ENCODE measurements at places on chromosomes 2 and 18.

- DNase-seq = peak; percentile 81
Observed at GRCh38 chr2:102027036-102027980, 35.5 kb downstream of the IL1R2 start.

GRCh38 chr18:33232318-33232626, 208.2 kb downstream of the CCDC178 start:
- no peak for DNase-seq

- no peak for DNase-seq
Observed at GRCh38 chr2:128315829-128316776, 2.6 kb downstream of the HS6ST1 start.

DNA sequence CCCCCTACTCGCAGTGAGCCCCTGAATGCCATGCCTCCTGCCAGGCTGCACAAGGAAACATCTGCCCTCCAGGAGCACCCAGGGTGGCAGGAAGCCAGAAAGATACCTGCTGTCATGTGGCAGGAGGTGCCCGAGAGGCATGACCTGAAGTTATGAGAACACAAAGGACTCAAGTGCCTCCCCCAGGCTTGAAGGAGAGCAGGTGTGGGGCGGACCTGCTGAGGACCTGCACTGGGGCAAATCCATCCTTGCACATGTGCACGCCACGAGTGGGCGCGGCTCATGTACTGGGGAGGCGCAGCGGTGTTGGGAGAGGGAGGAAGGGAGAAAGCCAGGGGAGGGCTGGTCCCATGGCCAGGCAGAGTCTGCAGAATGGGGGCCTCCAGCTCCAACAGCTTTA, 26.9 kb downstream of the SDC1 start:
- no peak for DNase-seq

DNA sequence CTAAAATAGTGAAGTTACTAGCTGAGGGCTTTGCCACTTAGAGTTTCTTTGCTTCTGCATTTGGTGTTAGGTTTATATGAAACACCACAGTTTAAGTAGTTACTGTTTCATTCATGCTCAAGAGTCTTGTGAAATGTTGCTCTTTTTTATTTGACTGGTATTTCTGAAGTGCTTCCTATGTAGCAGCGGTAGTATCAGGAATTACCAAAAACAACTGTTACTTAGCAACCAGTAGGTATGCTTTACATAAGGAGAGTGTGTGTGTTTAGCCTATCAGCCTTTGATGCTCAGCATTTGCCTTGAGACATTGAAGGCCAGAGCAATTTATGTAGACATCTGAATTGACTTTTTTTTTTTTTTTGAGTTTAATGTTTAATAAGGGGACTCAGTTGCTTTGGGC, 3.6 kb downstream of the DIS3L2 start:
- DNase-seq = no peak

GRCh38 chr2:3870222-3870621, 166.8 kb downstream of the DCDC2C start:
- no peak for DNase-seq

DNA sequence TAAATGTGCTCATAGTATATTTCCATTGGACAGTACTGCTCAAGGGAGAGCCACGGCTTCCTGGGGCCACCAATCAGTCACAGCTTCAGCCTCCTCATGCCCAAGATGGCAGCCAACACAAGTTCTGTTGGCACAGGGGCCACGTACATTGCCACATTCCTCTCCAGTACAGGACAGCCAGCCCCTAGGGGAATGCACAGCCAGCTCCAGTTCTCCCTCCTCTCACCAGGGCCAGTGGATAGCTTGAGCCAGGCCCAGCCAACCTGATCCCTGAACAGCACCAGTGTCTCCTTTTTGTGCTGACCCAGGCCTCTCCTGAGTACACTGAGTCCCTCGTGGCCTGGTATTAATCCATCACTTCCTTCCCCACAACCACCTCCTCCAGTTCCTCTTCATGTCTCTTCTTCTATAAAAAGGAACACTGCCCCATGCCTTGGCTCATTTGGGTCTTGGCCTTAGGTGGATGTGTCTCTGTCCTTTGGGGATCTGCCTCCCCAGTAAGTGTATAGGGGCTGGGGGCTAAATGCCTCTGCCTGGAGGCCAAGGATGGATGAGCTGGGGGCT, 168.7 kb downstream of the TNS1 start:
- DNase-seq = no peak

GRCh38 chr2:222364285-222364895, 60.0 kb upstream of the SGPP2 start:
- no peak for DNase-seq

DNA sequence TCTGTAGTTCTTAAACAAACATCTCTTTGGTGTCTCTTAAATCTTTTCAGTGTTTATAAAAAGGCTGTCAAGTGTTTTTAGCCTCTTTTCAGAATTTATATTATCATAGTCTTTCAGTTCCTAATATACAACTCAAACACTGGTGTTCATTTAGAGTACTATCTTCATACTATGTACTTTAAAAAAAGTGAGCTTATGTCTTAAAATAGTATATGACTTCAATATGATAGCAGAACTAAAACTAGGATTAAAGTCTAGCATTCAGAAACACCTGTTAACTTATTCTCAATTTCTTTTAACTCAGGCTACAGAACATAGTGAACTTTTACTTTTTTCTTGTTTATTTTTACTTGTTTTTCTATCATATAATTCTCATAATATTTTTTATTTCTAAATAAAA, 14.7 kb upstream of the IKZF2 start:
- DNase-seq = no peak

- DNase-seq = no peak
Observed at GRCh38 chr2:190574169-190574568, 39.6 kb upstream of the NEMP2 start.

DNA sequence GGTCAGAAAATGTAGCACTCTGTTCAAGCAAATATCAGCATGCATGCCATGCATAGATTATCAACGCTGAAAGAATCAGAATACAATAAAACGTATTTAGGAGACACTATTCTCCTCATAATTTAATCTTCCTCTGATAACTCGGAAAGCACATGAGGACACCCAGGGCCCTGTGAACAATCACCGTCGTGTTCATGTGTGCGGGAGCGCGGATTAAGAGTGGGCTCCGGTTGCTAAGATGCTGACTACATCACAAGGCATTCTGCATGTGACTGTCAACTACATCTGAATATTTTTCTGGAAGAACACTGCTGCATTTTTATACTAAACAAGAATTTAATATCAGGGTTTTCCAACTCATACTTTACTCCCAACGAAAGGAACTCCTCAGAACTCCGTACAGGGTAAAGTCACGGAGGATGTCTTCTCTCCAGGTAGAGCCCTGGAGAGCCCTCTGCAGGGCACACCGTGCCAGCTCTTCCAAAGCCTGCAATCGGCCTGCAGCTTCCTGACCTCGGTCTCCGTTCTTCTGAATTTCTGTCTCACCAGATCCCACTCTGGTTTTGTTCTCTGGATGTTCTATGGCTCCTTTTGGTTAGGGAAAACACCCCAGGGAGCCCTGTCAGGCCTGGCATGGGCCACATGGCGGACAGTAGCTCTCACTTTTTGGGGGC, 59.6 kb downstream of the ZNF516 start:
- DNase-seq = no peak

DNA sequence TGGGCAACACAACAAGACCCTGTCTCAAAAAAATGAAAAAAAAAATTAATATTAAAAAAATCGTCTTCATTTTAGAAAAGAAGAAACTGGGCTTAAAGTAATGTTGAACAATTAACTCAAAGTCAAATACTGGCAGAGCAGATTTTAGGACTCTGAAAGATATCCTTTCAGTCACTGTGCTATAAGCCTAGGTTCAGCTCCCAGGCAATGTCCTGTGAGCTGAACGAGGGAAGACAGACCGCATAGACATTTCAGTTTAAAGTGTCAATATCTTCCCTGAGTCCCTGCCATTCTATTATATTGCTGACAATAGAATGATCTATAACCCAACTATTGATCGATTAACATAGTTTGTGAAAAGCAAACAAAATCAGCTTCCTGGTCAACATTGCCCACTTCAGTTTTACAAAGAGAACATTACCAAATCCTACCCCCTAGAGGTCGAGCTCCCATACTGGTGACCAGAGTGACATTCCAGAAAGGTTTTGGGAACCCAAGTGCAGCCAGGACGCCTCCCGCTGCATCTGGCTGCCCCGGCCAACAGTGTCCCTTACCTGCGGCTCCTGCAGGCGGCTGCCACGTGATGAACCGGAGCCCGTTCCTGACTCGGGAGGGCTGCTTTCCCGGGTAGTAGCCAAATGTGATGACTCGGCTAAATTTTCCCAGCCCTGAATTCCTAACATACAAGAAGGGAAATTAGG, 639 bp downstream of the MRO start:
- DNase-seq = no peak

- DNase-seq = no peak
Observed at GRCh38 chr18:9578306-9578705, 36.1 kb downstream of the PPP4R1 start.

DNA sequence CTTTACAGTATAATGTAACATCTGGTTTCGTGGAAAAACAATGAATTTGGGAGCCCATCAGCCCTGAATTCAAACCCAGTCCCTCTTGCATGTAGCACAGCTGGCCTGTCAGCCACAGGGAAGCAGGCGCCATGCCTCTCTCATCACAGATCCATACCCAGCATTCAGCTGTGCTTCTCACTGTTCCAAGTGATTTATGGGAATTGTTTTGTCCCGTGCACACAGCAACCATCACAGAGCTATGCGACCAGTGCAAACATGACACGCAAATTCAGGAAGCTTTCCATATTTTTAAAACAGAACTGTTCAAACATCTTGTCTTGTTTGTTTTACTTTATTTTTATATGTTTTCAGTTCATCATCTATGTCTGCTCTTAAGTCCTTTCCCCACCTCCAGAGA, 496.1 kb downstream of the EIPR1 start:
- DNase-seq = no peak

DNA sequence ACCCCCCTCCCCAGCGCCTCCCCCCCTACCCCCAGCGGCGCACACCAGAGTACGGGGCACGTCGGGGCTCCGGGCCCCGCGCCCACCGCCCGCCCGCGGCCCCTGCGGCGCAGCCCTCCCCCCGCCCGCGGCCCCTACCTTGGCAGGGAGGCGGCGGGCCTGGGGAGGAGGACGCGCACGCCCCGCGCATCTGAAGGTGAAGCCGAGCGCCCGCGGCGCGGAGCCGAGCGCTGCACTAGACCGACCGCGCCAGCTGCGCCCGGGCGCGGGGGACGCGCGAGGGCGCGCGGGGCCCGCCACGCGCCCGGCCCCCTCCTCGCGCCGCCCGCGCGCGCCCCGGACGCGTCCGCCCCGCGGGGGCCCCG, at the start of gene ZNF516:
TSS of gene ZNF516 (minus strand) at position 237 of the 365 bp plus-strand sequence. CDS start 52,188 bp downstream, outside the sequence.
- DNase-seq = no peak

DNA sequence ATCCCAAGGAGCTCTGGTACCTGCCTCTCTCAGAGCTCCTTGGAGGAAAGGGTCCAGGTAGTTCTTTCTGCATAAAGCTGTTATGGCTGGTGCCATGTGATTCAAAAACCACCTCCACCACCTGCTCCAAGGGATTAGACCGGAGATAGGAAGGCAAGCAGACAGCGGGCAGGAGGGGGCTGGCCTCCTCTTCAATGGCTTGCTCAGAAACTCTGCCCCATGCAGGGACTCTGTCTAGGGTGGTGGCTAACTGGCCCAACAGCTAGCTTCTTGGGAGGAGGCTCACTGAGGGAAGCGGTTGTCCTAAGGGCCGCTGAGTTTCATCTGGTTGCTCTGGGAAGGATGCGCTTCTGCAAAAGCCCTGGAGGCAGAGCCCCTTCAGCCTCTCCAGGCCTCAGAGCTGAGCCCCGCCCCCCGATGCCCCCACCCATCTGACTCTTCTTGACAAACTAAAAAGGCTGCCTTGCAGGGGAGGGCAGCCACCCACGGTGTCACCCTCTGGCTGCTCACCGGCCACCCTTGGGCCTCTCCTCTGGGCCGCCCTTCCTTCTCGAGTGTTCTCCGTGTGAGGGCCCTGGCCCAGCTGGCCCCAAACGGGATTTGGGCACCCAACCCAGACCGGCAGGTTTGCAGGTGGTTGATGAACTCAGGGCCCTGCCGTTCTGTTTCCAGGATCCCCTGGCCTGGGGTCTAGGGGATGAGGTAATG, 90.2 kb downstream of the MCFD2 start:
- DNase-seq = no peak

DNA sequence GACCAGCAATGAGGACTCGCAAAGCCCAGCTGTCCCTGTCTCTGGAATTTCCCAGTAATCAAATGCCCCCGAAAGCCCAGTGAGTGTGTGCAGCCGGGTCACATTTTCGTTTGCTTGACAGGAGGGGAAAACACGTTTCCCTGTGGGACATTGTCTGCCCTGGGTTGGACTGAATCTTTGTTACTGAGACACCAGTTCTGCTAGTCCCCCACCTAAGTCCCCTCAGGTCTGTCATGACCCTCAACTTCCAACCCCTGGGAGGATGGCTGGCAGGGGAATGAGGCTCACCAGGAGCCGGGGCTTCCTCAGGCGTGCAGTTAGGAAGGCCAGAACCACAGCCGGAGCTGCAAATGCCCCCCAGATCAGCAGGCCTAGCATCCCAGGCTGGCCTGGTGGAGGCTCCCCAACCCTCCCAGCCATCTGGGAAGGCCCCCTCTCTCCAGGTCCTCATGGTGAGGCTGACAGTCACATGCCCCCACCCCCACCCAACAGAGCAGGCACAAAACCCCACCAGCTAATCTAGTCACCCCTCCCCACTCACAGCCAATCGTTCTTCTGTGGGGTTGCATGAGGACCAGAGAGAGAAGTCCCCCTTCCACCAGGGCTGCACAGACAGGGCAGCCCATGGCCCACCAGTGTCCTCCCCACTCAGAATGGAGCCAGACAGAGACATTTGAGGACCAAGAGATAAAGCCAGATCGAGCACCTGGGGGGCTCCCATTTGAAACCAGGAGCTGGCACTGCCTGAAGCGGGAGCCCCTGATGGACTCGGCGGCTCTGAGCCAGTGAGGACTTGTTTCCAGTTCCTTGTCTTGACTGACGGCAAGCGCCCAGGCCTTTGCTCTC, 33.6 kb downstream of the CYP26B1 start:
- DNase-seq = no peak

Measured in GM04503 (cell line).